ENCODE measurements at places on chromosomes 12 and 14.

DNA sequence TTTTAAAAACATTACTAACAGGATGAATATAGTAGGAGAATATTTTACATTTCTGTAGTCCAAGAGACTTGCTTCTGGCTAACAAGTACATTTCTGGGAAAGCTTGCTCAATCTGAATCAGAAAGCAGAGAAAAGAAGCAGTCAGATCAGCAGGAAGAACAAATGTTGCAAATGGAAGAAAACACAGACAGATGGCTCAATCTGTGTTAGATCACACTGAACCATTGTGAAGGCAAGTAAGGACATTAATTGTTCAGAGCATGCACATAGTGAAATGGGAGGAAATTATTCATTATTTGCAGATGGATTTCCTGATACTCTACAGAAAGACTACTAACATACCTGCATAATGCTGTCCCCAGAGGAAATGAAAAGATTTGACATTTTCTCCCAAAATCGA is 65.2 kb upstream of the CNOT2 start:
- no peak for DNase-seq

DNA sequence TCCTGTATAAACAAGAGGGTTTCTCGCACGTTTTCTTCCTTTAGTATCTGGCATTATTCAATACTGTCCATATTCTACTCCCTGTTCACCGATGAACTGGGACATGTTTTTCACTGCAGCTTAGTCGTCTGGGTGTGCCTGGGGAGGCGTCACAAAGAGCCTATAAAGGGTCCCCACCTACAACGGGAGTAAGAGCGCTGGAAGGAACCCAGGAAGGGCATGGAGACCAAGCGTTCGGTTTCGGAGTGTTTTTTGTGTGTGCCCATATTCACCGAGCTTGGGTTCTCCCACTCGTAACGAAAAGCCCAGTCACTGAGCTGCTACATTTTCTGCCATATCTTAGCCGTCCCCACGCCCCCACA is 592 bp upstream of the USP15 start:
- DNase-seq: no peak

DNA sequence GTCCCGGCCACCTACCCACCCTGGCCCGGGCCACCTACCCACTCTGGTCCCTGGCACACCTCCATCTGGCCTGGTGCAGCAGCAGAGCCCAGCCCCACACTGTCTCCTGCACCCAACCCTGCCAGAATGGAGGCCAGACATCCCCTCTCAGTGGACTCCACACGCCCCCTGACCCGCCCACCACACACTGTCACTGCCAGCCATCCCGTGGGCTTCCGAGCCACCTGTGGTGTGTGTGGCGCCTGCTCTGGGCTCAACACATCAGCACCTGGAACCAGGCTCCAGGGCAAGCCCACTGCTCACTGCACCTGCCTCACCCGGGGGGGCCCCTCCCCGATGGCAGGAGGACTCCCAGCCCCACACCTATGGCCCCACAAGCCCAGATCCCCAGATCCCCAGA is 50.5 kb downstream of the FBRSL1 start:
- DNase-seq: no peak

- no peak for DNase-seq
Observed at GRCh38 chr12:119546340-119546739, 47.2 kb upstream of the TMEM233 start.

- DNase-seq: no peak
Observed at GRCh38 chr12:108839018-108839889, 18.1 kb downstream of the SSH1 start.

DNA sequence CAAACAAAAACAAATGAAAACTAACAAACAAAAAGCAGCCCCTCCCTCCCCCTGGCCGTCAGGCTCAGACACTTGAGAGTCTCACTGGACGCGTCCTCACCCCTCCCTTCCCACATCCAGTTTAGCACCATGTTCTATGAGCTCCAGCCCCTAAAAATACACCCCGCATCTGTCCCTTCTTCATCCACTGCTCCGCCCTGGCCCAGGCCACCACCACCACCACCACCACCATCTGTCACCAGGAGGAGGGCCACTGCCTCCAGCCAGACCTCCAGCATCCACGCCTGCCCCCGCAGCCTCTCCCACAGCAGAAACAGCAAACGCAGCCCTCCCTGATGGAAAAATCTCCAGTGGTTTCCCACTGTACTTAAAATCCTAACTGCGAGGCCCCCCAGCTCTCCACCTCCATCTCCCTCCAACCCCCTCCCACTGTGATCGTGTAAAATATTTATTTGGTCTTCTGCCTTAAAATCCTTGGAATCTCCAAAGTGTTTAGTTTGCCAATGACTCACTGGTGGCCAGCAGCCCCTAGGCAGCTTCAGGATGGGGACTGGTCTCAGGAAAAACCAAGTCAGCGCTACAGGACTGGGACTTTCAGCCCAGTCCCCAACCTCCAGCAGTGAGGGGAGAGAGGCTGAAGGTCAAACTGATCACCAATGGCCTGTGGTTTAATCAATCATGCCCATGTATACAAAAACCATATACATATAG is 95.1 kb downstream of the SCARB1 start:
- no peak for DNase-seq

- DNase-seq: no peak
Observed at GRCh38 chr14:99792551-99793212, 531 bp upstream of the EML1 start.

GRCh38 chr14:104219731-104220214 is 81.4 kb downstream of the KIF26A start:
- no peak for DNase-seq

GRCh38 chr12:94309373-94309772 is 150.3 kb downstream of the CEP83 start:
- DNase-seq: no peak

GRCh38 chr12:130973109-130973508 is 19.4 kb downstream of the ADGRD1 start:
- no peak for DNase-seq

DNA sequence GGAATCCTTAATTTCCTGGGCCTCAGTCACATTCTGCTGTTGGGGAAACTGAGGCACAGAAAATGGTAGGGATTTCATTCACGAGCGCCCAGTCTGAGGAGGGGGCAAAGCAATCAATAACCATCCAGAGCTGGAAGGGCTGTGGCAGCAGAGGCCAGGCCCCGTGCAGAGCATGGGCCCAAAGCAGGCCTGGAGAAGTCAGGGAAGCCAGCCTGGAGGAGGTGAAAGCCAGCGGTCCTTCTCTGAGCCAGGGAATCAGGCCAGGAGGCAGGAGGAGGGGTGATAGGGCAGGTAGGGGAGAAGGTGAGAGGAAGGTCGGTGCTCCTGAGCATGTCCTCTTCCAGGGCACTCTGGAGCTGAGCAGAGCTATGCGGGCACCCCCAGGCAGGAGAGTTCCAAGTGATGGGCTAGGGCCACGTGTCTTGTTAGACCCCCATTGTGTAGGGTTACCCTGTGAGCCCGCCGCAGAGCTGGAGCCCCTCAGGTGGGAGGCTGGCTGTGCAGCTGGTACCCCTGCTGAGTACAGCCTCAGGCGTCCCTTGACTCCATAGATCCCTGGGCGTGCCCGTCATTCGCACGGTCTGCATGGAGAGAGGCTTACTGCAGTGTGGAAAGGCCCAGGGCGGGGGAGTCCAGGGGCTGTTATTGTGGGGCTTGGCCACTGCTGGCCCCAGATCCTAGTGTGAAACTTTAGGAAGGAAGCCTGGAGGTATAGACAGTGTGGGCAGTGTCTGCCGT is 4.8 kb downstream of the TNFAIP2 start:
- DNase-seq: no peak

- DNase-seq: no peak
Observed at GRCh38 chr14:59768855-59769375, 101.7 kb downstream of the RTN1 start.

GRCh38 chr14:90874599-90874998 is 58.4 kb upstream of the TTC7B start:
- no peak for DNase-seq

- DNase-seq: no peak
Observed at GRCh38 chr14:49464885-49465284, 121.3 kb downstream of the RPS29 start.

DNA sequence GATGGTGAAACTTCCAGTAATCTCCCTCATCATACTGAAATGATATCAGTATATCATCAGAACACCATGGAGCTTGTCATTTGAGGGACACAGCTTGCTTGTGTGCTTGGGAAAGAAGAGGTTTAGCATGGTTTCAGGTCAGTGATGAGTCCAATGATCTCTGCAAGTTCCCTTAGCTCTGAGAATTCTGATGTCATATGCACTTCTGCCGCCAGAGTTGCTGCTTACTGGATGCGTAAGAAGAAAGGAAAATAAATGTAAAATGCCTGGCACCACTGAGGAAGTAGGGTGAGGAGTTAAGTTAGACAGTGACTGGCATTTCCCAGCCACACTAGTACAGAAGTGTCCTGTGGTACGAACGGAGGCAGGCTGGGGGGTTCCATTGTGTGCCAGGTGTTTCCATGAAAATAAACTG is 22.6 kb downstream of the PRKCH start:
- no peak for DNase-seq

GRCh38 chr12:89779090-89779489 is 70.5 kb upstream of the ATP2B1 start:
- DNase-seq: no peak
